Ovary (tissue), 10 donors: ENCODE measurements at places on chromosomes 1 and 21. TPM values are rescaled to one million over a fixed set of nuclear protein-coding genes. Genes with fewer than 3 reads are reported as not detected.
A peak's percentile ranks its signal among the peaks of the same experiment; 100 is the strongest.

DNA sequence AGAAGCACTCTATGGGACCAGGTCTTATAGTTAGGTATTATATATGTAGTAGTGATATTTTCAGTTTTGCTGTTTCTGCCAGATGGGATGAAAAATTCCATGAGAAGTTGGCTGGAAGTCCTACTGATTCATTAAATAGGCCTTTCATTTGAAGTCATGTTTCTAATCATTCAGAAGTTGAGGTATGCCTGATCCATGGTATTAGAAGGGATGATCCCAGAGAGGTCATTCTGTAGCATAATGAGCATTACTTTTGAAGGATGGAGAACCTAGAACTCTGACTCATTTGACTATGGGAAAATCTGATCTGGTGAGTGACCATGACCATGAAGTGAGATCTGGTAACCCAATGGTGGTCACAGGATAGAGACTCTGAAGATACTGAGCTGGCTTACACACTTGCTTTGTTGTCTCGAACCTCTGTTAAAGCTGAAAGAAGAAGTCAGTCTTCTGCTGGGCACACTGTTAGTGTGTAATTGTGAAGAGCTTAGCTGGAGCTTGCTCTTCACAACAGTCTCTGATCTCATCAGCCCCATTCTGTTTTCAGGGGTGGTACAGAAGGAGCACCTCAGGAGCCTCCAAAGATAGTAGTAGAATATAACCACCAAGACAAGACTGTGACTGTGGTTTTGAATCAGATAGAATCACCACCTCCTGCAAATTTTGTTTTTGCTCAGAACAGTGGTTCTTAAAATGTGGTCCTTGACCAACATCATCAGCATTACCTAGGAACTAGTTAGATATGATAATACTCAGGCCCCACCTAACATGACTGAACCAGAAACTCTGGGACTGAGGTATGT is 9.0 kb downstream of the MGST3 start:
- no peak for DNase-seq

The KCNJ15 gene
- total RNA-seq = 0.36 TPM

The CFHR4 gene
- total RNA-seq = not detected

GRCh38 chr1:119646521-119647227 is 1.4 kb downstream of the ZNF697 start:
- DNase-seq = no peak

The TRPM2 gene
- total RNA-seq = 7.0 TPM

The RNPEP gene
- total RNA-seq = 37.5 TPM

- no peak for DNase-seq
Measured at GRCh38 chr1:19013826-19014548, 57.5 kb upstream of the IFFO2 start.

The CHI3L2 gene
- 1.6 TPM for total RNA-seq

DNA sequence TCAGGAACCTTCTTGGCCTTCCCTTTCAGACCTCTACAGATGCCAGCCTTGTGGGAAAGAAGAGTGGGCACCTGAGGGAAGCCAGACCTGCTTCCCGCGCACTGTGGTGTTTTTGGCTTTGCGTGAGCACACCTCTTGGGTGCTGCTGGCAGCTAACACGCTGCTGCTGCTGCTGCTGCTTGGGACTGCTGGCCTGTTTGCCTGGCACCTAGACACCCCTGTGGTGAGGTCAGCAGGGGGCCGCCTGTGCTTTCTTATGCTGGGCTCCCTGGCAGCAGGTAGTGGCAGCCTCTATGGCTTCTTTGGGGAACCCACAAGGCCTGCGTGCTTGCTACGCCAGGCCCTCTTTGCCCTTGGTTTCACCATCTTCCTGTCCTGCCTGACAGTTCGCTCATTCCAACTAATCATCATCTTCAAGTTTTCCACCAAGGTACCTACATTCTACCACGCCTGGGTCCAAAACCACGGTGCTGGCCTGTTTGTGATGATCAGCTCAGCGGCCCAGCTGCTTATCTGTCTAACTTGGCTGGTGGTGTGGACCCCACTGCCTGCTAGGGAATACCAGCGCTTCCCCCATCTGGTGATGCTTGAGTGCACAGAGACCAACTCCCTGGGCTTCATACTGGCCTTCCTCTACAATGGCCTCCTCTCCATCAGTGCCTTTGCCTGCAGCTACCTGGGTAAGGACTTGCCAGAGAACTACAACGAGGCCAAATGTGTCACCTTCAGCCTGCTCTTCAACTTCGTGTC is 995 bp upstream of the ZBTB48 start:
- DNase-seq = no peak

DNA sequence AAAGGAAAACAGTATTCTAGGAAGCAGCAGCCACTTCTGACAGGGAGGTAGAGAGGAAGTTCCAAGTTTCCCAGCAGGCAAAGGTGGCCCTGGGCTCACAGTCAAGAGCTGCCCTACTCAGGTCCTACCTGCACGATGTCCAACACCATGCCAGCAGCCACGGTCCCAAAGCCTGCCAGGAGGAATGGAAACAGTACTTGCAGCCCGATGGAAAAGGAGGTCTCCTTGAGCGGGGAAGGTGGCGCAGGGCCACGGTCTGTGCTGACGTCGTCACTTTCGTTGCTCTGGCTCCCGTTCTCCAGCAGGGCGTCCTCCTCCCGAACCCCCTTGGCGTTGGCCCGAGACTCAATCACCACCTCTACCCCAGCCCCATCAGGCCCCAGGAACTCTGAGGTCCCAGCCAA is 3.1 kb downstream of the SLC41A1 start:
- DNase-seq = no peak

DNA sequence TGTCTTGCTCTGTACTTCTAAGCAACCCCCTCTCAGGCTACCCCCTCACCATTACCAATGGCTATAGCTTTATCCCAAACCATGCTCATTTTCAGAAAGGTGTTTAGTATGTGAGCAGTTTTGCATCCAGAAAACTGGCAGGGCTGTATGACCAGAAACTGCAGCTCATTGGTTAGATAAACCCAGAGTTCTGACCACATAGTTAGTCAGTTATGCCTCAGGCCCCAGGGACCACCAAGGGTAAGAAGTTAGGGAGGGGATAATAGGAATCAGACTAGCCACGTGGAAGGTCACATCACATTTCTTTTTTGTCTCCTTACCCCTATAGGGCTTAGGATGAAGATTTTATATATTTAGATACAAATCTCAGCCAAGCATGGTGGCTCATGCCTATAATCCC is 1.2 kb downstream of the ITGA10 start:
- DNase-seq = no peak

GRCh38 chr1:65725064-65725463 is 67.6 kb upstream of the PDE4B start:
- no peak for DNase-seq

GRCh38 chr1:247390116-247390791 is 25.7 kb upstream of the NLRP3 start:
- DNase-seq = peak; percentile 73

DNA sequence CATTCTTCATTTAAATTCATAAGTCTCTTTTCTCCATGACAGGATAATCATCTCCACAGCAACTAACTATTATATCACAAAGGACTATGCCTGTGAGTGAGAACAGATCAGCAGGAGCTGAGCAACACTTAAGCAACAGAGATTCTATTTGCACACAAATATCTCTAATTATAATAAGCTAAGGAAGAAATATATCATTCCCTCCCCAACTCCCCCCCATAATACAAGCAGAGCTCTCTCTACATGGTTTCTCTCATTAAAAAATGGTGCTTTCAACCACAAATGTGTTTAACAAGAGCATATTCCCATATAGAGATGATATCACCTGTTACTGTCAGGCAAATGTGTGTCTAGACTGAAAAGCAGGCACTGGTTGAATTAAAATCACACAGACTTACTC is 34.5 kb upstream of the NIBAN1 start:
- no peak for DNase-seq

The CELA3A gene
- not detected for total RNA-seq

- no peak for DNase-seq
Measured at GRCh38 chr21:40833184-40833583, 13.8 kb downstream of the DSCAM start.

The RAB29 gene
- total RNA-seq = 12.8 TPM

- no peak for DNase-seq
Measured at GRCh38 chr1:209809611-209810010, 3.7 kb upstream of the IRF6 start.

DNA sequence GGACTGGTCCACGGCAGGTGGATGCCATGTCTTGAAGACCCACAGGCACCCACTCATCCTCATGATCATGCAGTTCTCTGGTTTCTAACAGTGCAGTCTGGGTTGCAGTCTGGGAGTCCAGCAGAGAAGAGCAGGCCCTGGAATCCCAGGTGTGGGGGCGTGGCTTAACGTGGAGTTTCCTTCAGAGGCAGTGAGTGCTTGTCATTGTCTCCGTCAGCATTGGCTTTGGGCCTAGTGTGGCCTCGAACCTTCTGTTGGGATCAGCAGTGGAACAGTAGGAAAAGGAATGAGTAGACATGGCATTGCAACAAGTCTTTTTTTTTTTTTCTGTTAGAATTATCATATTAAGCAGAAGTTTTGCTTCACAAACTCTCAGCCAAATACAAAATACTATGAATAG is 12.8 kb downstream of the LGALS8 start:
- DNase-seq = no peak

GRCh38 chr1:247961791-247962190 is 3.2 kb upstream of the OR2AK2 start:
- no peak for DNase-seq
